ENCODE measurements at places on chromosomes 6 and 20.

DNA sequence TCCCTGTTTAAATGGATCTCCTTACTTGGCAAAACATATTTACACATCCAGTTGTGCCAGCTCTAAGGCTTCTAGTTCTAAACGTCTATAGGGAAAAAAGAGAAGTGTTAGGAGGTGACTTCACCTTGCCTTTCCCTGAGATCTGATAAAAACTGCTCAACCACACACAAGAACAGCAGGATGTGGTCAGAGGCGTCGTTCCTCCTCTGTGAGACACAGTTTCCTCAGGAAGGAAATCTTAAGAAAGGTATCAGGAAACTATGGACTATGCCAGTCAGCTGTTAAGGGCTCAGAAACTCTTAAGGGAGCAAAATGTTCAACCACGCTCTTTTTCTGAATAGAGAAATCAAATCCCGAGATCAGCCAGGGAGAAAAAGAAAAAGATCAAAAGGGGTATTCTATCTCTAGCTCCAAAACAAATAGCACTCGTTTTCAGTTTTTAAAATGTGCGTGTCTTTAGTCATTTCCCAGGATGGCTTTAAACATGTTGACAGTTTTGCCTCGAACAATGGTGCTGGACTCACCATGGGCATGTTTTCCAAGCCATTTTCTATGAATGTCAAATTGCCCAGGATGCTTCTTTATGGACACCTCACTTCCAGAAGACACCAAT is 154.5 kb downstream of the HACE1 start:
- DNase-seq: peak; percentile 27

DNA sequence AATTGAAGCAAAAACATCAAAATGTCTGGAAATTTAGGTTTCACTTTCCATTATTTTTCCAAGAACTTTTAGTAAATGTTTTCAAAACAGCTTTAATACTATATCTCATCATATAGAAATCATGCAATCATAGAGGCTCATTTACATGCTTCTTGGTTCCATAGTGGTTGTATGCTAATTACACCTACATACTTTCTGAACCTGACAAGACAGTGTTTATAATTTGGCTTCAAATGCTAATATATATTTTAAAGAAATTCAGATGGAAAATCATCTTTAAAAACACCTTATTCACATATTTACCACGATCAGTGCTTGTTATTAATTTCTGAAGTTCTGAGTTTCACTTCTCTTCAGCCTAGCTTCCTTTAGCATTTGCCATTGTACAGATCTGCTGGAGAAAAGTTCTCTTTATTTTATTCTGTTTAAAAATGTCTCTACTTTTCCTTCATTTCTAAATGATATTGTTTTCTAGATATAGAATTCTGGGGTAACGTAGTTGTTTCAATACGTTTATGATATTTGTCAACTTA is 89.9 kb downstream of the PLCB1 start:
- DNase-seq: no peak

- DNase-seq: no peak
Observed at GRCh38 chr6:41626917-41627316, 11.4 kb upstream of the MDFI start.

DNA sequence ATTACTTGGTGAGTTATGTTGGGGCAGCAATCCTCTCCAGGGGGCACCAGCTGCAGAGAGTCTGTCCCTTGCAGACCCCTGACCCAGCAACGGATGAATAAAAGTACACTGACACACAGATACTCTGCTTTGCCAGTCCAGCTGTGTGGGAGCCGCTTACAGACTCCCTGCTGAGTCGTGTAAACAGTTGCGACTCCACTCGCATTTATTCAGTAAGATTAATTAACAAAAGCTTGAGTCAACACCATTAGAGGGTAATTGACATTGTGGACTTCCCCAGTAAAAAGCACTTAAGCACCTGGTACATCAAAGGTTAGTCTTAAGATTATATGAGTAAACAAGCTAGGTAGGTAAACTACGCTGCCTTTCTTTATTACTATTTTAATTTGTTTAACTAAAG is 92.0 kb upstream of the TMEM181 start:
- no peak for DNase-seq

- DNase-seq: no peak
Observed at GRCh38 chr20:20955892-20956291, 150.3 kb downstream of the LINC00237 start.

DNA sequence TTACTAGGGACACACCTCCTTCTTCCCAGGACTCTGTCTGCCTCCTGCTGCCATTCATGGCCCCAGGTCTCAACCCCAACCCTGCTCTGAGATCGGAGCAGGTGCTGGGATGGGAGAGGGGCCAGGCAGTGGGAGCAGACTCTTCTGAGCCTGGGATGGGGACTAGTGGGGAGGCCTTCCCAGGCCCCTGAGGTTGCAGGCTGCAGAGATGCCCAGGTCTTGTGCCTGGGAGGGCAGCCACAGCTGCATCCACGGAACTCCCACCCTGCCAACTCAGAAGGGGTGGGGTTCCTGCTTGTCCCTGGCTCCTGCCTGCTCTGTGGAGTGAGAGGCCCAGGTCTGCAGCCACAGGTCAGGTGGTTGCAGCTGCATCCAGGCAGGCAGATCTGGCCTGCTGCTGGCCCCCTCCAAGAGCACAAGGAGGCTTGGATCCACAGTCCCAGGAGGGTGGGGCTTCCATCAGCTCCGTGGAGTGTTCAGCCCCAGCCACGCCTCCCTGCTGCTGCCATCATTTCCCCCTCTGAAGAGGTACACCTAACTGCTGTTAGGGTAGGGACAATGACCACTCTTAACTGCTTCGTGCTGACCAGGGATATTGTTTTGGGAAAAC is 2.9 kb upstream of the SLC22A1 start:
- no peak for DNase-seq

- DNase-seq: no peak
Observed at GRCh38 chr6:1709234-1709641, 99.5 kb downstream of the FOXC1 start.

GRCh38 chr20:40991181-40991889 is 37.3 kb upstream of the TOP1 start:
- no peak for DNase-seq

DNA sequence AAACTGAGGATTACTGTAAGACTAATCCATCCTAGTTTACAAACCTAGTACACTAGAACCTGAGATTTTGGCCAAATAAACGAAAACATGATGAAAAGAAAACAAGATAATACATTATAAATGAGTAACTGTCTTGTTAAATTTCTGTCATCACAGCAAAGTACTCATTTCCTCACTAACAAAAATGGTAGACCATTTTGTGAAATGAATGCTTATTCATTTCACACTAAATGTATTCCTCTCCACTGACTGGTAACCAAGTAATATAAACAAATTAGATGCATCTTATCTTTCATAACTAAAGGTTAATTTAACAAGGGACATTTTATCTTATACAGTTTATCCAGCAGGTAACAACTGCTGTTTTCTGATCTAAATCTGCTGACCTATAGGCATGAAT is 143.7 kb downstream of the REV3L start:
- DNase-seq: no peak

GRCh38 chr6:167811442-167812087 is 15.1 kb upstream of the AFDN start:
- DNase-seq: no peak

GRCh38 chr6:107179004-107179403 is 63.7 kb upstream of the BEND3 start:
- peak; percentile 7 for DNase-seq

- DNase-seq: peak; percentile 82
Observed at GRCh38 chr6:100116411-100117194, 122.6 kb upstream of the MCHR2 start.

- no peak for DNase-seq
Observed at GRCh38 chr6:167789358-167789757, 37.4 kb upstream of the AFDN start.

- DNase-seq: peak; percentile 26
Observed at GRCh38 chr6:90288404-90288803, 8.2 kb downstream of the BACH2 start.

GRCh38 chr20:63942250-63942951 is 13.8 kb downstream of the UCKL1 start:
- peak; percentile 33 for DNase-seq

GRCh38 chr20:51563486-51564332 is 21.2 kb upstream of the NFATC2 start:
- peak; percentile 83 for DNase-seq

GRCh38 chr6:72413884-72414283 is 208.0 kb upstream of the KCNQ5 start:
- no peak for DNase-seq

GRCh38 chr6:90936286-90936685 is 349.4 kb upstream of the MAP3K7 start:
- DNase-seq: no peak

GRCh38 chr20:45842169-45842812 is 8.7 kb downstream of the SNX21 start:
- DNase-seq: no peak

GRCh38 chr6:5275497-5275896 is 14.2 kb downstream of the FARS2 start:
- DNase-seq: peak; percentile 21

DNA sequence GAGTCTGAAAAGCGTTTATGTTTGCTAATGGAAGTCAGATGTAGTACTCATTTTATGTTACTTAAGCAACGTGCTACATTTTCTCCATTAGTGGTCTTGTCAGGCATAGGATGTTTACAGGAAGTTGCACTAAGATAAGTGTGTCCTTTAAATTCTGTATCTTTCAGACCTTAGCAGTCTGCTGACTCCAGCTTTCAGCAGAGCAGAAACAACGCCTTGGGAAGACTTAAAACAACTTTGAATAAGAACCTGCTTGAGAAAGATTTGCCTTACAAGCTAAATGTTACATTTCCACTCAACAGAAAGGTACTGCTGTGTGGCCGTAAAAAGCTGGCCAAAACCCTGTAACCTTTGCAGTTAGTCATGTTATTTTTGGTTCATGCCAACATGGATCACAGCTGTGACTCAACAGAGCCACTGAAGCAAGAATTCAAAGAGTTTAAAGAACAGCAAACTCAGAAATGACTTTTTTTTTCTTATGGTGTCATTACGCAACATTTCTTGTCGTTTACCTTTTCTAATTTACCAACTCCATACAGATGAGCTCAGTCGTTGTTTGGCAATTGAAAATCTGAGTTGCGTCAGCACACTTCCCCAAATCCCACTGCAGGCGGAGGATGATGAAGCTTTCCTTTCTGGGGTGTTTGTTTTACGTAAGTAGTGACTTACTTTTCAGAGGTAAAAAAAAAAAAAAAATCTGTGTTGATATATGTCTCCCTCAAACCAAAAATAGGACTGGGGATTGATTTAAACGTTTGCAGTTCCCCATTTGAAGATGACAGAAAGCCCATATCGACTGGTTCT is 27.9 kb upstream of the BMP6 start:
- DNase-seq: peak; percentile 71

GRCh38 chr6:169800116-169800667 is 48.8 kb downstream of the ERMARD start:
- DNase-seq: no peak

- no peak for DNase-seq
Observed at GRCh38 chr6:30151580-30151979, 9.4 kb downstream of the TRIM10 start.

DNA sequence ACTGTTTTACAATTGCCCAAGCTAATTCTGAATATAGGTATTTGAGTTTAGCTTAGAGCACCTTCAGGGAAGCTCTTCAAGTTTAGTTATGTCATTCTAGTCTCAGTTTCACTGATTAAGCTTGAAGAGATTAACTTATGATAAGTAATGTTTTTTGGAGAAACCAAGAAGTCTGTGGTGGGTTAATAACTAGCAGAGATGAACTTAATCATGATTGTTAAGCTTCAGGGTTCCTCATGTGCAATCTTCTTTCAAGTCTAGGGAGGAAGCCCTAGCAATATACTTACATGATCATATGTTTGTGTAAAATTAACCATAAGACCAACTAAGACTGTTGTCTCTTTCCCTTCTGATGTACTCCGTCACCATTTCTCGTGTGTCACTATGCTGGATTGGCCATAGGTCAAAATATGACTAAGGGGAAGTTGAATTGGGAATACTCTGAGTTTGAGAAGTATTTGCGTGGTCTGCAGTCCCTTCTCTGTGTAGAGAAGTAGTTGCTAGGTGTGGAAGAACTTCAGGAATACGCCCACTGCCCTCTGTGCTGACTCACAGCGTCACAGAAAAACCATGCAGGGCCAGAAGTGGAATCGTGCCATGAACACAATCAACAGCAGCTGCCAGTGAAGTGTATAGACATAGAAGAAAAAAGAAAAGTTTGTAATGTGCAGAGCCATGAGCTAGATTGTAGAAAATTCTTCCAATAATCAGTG is 88.3 kb downstream of the SH3BGRL2 start:
- peak; percentile 50 for DNase-seq

DNA sequence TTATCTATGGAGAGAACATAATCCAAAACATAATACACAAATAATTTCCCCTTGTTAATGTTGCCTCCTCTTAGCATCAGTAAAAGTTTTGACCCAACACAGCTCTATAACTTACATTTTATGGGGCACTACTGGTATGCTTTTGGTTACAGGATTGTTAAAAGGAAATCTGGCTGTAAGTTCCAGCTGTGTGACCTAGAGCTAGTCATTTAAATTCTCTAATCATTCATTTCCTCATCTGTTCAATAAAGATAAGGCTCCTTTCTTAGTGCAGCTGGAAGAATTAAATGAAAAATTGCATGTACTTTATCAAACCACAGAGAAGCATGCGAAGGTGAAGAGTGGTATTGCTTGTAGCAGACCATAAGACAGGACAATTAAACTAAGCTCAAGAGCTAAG is 4.6 kb downstream of the SLC17A2 start:
- no peak for DNase-seq

DNA sequence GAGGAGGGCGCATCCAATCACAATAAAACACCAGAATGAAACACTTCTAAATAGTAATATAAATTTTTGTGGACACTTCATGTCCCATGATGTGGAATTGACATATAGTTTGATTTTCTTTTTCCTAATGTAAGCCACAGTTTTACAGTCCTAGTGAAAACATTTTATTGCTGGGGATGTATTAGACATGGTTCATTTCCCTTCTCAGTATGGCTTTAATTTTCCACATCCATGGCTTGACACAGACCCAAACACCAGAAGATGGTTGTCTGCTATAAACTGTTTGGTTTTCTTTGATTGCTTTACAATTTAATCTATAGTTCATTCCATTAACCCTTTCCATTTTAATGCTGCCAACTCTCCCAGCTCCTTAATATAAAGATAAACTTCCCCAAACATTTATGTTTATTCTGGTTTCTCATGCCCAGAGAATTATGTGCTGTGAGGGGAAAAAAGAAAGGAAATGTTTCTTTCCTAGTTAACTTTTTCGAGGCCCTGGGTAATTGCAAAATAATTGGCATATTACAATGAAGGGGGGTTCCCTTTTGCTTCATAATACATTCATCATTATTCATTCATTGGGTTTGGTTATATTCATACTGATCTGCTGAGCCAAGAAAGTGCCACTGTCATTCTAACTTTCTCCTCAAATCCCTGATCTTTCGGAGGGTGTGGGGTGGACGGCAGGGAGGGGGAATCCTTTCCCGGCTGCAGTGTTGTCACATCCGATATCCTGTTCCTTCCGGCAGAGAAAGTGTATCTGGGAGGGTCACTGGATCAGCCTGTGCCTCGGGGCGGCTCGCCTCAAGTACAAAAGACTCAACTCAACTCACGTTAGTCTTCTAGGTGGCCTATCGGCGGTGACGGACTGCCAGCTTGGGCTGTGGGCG is 127.6 kb upstream of the TFAP2D start:
- DNase-seq: no peak

GRCh38 chr6:41748542-41748941 is 1.3 kb upstream of the PGC start:
- no peak for DNase-seq
